ENCODE measurements at places on chromosomes 1 and 21.

DNA sequence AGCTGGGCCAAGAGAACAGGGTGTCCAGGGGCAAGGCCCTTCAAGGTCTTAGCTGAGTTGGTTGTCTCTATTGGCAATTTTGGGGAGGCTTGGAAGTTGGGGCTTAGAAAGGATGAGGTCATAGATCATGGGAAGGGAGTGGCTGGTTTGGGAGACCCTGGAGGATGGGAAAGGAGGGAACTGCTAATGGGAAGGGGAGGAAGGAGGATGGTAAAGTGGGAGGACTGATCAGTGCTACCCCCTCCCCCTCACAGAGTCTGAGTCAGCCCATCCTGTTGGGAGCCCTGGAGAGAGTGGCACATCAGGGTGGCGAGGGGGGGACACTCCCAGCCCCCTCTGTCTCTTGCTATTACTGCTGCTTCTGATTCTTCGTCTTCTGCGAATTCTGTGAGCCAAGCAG lies 5.1 kb downstream of the EFNA4 start:
- no peak overlapping the region for H3K4me3 ChIP-seq
- peaks cover 21% of the 10 kb centered on the region for H3K27me3 ChIP-seq
- peak overlapping the region; percentile 43 for H3K27ac ChIP-seq

GRCh38 chr1:27070390-27071048 lies 57.9 kb upstream of the TENT5B start:
- no peaks in the 10 kb centered on the region for H3K27me3 ChIP-seq
- no peak overlapping the region for H3K27ac ChIP-seq
- no peak overlapping the region for H3K4me3 ChIP-seq

- no peak overlapping the region for H3K27ac ChIP-seq
- H3K4me1 ChIP-seq, result peaks cover 23% of the 10 kb centered on the region
- no peaks in the 10 kb centered on the region for H3K36me3 ChIP-seq
- DNase-seq, result no peak
Observed at GRCh38 chr21:41537356-41537755, 29.4 kb upstream of the TMPRSS2 start.

- H3K27ac ChIP-seq, result peak overlapping the region; percentile 6
- DNase-seq, result peak; percentile 14
- H3K4me3 ChIP-seq, result no peak overlapping the region
- no peaks in the 10 kb centered on the region for H3K36me3 ChIP-seq
- H3K27me3 ChIP-seq, result peaks cover 2% of the 10 kb centered on the region
Observed at GRCh38 chr1:234546890-234547788, 62.8 kb downstream of the IRF2BP2 start.

GRCh38 chr1:48793863-48794262 lies 17.2 kb upstream of the BEND5 start:
- no peak overlapping the region for H3K4me3 ChIP-seq
- no peaks in the 10 kb centered on the region for H3K4me1 ChIP-seq
- H3K36me3 ChIP-seq, result no peaks in the 10 kb centered on the region
- no peak for DNase-seq
- peaks cover 41% of the 10 kb centered on the region for H3K27me3 ChIP-seq
